Choroid plexus epithelial cell (primary cell): ENCODE measurements at places on chromosomes 16 and 17.
A peak's percentile ranks its signal among the peaks of the same experiment; 100 is the strongest.

DNA sequence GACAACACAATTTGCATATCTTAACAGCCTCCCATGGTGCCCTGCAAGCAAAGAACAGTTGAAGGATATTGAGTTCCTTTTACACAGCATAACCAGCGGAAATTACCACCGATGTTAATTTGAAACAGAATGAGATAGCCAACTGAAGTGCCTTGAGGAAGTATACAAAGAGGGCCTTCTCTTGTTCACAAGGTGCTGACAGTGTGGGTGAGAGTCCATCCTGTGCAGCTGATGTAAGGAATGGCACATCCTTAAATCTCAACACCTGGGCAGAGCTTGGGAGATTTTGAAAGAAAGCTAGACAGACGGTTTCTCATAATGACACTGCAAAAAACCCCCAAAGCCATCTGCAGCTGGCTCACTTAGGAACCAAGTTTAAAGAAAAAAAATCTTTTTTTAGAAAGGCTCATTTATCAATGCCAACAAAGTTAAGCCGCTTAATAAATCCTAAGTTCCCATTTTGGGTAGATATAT lies 818.6 kb downstream of the KCNJ2 start:
- no peak for DNase-seq

- no peak for DNase-seq
Measured at GRCh38 chr17:21387616-21388015, 11.5 kb downstream of the KCNJ12 start.

- DNase-seq = no peak
Measured at GRCh38 chr17:77577491-77577890, 381.0 kb upstream of the TNRC6C start.

GRCh38 chr17:19610311-19610710 lies 38.2 kb upstream of the ALDH3A2 start:
- no peak for DNase-seq

- no peak for DNase-seq
Measured at GRCh38 chr16:29306201-29306600, 100.3 kb downstream of the NPIPB11 start.

GRCh38 chr16:24681793-24682192 lies 47.7 kb upstream of the TNRC6A start:
- DNase-seq = peak; percentile 77
